ENCODE measurements at places on chromosomes 5 and 9. TPM values are rescaled to one million over a fixed set of nuclear protein-coding genes. Genes with fewer than 3 reads are reported as not detected.

Gene PLCXD3
- total RNA-seq = 0.07 TPM

Gene SLC26A2
- 11.1 TPM for total RNA-seq

Gene IFNK
- total RNA-seq = not detected

Gene CLIC3
- not detected for total RNA-seq

Gene IQGAP2
- total RNA-seq = 64.4 TPM

Gene RC3H2
- total RNA-seq = 36.0 TPM

Gene FGF10
- 0.32 TPM for total RNA-seq

Gene GPR150
- total RNA-seq = 0.13 TPM

Gene FOXI1
- not detected for total RNA-seq

Gene PCDHB12
- total RNA-seq = 2.7 TPM

Gene PCDHA1
- 2.7 TPM for total RNA-seq

All from WTC11 (cell line).